ENCODE measurements at places on chromosomes 3 and 15.

- no peak for DNase-seq
Measured at GRCh38 chr3:27521872-27522265, 37.7 kb upstream of the SLC4A7 start.

DNA sequence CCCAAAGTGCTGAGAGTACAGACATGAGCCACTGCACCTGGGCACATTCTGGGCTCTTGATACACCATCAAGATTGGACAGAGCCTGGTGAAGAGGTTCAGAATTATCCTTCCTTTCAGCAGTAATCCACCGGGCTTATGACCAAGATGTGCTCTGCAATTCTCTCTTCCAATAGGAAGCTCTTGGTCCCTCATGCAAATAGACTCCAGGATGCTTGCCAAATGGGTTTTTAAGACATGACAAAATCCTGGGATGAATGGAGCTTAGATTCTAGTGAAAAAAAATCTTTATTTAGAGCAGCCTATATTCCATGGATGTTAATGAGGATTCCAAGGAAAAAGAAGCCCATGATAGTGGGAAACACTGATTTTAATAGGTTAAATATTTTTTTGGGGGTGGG is 119.1 kb downstream of the SV2B start:
- no peak for DNase-seq

DNA sequence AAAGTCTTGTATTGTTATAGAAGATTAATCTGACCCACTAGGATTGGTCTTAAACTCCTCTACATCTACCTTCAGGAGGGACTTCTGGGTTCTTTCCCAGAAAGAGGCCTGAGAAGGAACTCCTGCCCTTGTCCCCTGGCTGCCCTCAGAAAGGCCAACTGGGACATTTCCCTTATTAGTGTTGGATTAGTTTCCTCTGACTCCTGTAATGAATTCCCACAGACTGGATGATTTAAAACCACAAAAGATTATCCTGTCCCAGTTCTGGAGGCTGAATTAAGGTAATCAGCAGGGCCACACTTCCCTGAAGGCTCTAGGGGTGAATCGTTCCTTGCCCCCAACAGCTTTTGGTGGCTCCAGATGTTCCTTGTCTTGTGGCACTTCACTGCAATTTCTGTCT is 102.8 kb upstream of the NMNAT3 start:
- no peak for DNase-seq

GRCh38 chr15:37020852-37021251 is 79.5 kb downstream of the MEIS2 start:
- DNase-seq = no peak

DNA sequence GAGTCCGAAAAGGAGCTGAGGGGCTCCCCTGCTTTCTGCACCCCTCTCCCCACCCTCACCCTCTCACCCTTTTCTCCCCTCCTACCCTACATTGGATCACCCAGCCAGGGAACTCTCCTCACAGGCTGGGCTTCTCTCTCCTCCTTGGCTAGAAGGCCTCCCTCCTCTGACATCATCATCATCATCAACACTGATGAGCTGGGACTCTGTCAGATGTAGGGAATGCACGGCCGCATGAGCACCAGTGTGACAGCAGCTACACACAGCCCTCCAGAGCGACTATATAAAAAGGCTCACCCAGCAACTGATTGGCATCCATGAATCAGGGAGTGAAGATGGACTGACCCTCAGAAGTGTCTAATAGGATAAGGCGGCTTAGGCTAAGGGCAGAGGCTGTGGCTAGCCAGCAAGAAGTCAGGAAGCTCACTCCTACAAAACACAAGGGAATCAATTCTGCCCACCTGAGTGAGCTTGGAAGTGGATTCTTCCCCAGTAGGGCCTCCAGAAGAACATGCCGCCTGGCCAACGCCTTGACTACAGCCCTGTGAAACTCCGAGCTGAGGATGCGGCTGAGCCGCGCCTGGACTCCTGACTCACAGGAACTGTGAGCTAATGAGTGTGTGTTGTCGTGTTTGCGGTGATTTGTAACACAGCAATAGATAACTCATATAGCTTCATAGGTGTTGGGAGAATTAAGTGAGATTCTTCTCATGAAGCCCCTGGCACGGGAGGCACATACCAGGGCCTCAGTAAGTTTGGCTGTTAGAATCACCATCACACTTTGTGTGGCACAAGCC is 147.6 kb downstream of the FAM43A start:
- no peak for DNase-seq

GRCh38 chr3:177337541-177338331 is 140.5 kb upstream of the TBL1XR1 start:
- peak; percentile 33 for DNase-seq

GRCh38 chr15:47696351-47696750 is 21.0 kb upstream of the SEMA6D start:
- no peak for DNase-seq

GRCh38 chr3:191005790-191006189 is 143.3 kb upstream of the GMNC start:
- no peak for DNase-seq

GRCh38 chr3:112654979-112655378 is 14.0 kb upstream of the CCDC80 start:
- no peak for DNase-seq
